Mesothelial cell of epicardium (in vitro differentiated cells): ENCODE measurements at places on chromosomes 2 and 18. TPM values are rescaled to one million over a fixed set of nuclear protein-coding genes. Genes with fewer than 3 reads are reported as not detected.

The AFF3 gene
- total RNA-seq = 14.4 to 15.6 TPM (median 14.7 TPM) in 3 replicates

The RESP18 gene
- not detected in 3 replicates for total RNA-seq

The MAPK4 gene
- total RNA-seq = 6.1 to 6.3 TPM (median 6.1 TPM) in 3 replicates

The XDH gene
- 3.8 to 3.9 TPM (median 3.9 TPM) in 3 replicates for total RNA-seq

The FSIP2 gene
- 21.8 to 28.7 TPM (median 25.2 TPM) in 3 replicates for total RNA-seq

The TEX44 gene
- total RNA-seq = not detected in 3 replicates

The SLC5A7 gene
- 0.11 TPM in 1 of 3 replicates, not detected in the others for total RNA-seq

The COL3A1 gene
- total RNA-seq = 7,569 to 7,691 TPM (median 7,584 TPM) in 3 replicates

The SPATA3 gene
- total RNA-seq = not detected in 3 replicates

The IL36RN gene
- total RNA-seq = 0.84 to 1.1 TPM (median 0.85 TPM) in 3 replicates

The BOLL gene
- not detected in 3 replicates for total RNA-seq

The TSPYL6 gene
- total RNA-seq = not detected in 3 replicates

The CD302 gene
- total RNA-seq = 2.9 to 3.1 TPM (median 2.9 TPM) in 3 replicates
